ENCODE measurements at places on chromosomes 5 and 9. TPM values are rescaled to one million over a fixed set of nuclear protein-coding genes. Genes with fewer than 3 reads are reported as not detected.

DNA sequence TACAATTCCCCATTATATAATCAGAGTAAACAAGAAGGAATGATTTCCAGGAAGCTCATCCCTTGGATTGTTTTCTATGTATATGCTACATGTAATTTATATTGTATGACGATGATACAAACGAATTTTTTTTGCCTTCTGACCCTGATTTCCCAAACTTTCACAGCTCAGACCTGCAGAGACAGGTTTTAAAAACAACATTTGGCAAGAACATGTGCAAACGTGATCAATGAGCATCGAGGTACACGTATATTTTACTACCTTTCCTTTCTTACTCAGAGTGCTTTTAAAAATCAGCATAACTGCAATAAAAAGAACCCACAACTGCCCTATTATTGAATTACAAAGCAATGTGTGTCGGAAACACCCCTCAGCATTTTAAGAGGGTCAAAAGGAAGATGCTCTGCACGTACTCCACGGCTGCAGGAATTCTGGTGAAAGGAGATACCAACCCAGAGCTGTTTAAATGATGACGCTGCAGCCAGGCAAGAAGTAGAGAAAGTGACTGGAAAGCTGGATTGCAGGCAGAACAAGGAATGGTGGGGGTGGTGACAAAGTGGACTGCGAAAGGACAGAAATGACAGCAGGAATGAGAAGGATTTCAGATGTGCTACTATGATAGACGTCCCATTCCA, 533.5 kb downstream of the RAB3C start:
- DNase-seq = no peak

- peak; percentile 54 for DNase-seq
Measured at GRCh38 chr9:14219850-14220249, 94.1 kb downstream of the NFIB start.

DNA sequence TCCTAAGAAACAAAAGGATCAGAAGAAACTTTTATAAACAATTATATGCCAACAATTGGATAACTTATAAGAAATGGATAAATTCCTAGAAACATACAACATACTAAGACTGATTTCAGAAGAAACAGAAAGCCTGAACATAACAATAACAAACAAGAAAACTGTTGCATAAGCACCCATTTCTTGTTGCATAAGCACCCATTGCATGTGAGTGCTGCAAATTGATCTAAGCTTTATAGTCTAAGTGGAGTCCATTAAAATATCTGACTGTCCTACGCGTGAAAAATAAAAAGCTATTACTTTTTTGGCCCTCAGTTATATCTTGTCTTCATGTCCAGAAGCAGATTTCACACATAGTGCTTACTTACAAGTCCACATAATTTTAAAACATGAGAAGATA, 19.3 kb downstream of the TYRP1 start:
- no peak for DNase-seq

C5orf52 gene
- not detected for total RNA-seq

GFRA3 gene
- not detected for total RNA-seq

PCDHB8 gene
- 0.58 TPM for total RNA-seq

All from stomach (tissue), 19 donors.